Stimulated activated CD4-positive, alpha-beta T cell treated with anti-CD3 and anti-CD28 coated beads, TNF-alpha, amount 100 ng/mL, for 24 hours (primary cell): ENCODE measurements at places on chromosomes 12 and 14.

DNA sequence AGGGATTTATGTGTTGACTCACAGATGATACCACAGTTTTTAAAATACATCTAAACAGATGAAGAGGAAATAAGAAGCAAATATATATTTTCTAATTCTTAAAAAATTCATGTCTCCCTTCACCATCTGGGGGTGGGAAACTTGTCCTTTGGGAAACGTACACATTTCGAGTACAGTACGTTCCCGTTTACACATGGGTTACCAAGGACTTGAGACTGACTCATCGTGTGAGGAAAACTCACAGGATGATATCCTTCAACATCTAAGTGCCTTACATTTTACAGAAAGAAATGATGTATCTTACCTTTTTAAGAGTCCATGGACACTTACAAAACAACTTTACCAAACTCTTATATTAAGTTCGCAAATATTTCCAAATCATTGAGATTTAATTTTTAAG is 16.0 kb upstream of the FBLN5 start:
- no peak for DNase-seq

- DNase-seq, result no peak
Measured at GRCh38 chr14:76964695-76965094, 63.8 kb downstream of the IRF2BPL start.

DNA sequence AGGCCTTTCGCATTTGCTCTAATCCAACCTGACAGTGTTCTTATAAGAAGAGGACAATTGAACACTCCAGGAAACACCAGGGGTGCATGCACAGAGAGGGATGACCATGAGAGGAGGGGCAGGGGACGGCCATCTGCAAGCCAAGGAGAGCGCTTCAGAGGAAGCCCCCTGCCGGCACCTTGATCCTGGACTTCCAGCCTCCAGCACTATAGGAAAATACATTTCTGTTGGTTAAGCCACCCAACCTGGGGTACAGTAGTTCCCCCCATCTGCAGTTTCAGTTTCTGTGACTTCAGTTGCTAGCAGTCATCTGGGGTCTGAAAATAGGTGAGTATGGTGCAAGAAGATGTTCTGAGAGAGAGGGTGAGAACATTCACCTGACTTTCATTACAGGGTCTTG is 64.7 kb downstream of the CLMN start:
- DNase-seq, result no peak

GRCh38 chr12:57852200-57852599 is 5.7 kb upstream of the CTDSP2 start:
- DNase-seq, result no peak

DNA sequence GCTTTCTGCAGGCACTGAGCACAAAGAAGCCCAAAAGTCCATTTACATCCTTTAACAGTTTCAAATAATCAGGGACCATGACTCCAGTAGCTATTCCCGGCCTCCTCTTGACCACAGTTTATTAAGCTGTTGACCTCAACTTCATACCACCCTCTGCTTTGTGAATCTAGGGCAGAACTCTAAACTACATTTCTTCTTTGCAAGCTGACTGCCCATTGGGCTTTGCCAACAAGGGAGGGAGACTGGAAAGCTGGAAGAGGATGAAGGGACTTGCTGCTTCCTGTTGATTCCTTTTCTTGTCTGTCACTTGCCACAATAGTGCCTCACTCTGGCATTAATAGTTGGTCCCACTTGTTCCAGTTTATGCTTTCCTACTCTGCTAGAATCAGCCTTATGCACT is 2.7 kb downstream of the CGRRF1 start:
- no peak for DNase-seq

- no peak for DNase-seq
Measured at GRCh38 chr12:1881936-1882335, 36.5 kb downstream of the CACNA2D4 start.
